ENCODE measurements at places on chromosomes 3 and 15. TPM values are rescaled to one million over a fixed set of nuclear protein-coding genes. Genes with fewer than 3 reads are reported as not detected.

PDZRN3 gene
- 60.6 TPM for total RNA-seq

DCUN1D1 gene
- 30.5 TPM for total RNA-seq

DNA sequence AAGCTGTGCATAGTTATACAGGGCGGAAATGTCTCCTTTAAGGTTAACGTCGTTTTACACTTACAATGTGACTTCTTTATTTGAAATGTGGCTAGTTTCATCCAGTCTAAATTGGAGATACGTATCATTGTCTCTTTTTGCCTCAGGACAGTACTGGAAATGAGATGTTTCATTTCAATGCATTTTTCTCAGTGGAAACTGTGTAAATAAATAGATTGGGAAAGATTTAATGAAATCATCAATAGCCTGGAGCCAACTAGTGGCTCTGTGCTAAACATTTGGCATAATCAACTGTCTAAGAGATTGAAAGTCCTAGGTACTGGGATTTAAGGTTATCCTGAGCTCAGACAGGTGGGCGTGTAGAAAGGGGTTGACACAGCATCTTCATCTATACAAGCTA lies 691.5 kb upstream of the CCDC54 start:
- DNase-seq: no peak

DNA sequence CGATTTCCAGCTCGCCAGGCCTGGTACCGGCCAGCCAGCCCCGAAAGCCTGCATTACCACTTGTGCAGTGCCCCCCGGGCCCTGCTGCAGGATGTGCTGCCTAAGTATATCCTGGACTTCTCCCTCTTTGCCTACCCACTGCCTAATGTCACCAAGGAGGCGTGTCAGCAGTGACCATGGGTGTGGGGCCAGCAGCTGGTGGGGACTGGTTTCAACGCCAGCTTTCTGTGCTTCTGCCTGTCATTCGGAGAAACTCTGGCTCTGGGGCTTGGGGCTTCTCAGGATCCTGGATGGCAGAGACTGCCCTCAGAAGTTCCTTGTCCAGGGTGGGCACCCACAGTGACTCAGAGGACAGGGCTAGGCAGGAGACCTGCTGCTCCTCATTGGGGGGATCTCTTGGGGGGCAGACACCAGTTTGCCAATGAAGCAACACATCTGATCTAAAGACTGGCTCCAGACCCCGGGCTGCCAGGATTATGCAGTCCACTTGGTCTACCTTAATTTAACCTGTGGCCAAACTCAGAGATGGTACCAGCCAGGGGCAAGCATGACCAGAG lies 1.5 kb downstream of the CHST14 start:
- no peak for DNase-seq

- no peak for DNase-seq
Measured at GRCh38 chr15:73048624-73049295, 3.5 kb upstream of the NEO1 start.

DNA sequence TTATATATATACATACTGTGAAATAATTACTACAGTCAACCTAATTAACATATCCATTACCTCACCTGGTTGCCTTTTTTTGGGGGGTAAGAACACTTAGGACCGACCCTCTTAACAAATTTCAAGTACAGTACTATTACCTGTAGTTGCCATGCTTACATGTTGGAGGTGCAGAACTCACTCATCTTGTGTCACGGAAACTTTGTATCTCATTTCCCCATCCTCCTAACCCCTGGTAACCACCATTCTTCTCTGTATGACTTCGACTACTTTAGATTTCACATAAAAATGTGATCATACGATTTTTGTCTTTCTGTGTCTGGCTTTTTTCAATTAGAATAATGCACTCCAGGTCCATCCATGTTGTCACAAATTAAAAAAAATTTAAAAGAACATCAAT lies 55.5 kb upstream of the MELTF start:
- no peak for DNase-seq

GRCh38 chr3:69669070-69669469 lies 70.2 kb upstream of the MITF start:
- DNase-seq: no peak

DNA sequence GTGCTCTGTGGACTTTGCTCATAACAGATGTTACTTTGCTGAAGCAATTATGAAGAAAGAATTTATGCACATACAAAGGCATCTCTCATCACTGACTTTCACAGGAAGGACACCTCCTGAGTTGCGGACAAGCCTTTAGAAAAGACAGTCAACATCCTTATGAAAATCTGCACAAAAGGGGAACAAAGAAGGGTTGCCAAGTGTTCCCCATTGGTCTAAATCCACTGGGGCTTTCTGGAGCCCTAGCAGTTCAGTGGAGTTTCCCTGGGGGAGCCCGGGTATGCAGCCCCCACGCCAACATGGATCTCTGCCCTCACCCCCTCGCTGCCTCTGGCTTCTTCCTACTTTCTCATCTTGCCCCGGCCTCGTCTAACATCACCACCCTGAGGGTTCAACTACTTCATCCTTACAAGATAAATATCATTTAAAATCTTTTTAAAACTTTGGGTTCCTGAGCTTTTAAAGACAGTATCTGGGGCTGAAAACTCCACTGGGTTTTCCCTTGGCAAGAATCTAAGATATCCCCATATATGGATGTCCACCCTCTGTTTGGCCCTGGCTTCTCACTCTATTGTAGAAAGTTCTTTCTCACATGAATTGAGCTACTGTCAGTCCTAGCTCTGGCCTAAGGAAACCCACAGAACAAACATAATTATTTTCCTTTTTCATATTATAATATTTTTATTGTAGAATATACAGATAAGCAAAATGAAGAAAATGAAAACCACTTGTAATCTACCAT lies 207.9 kb upstream of the RGMA start:
- no peak for DNase-seq
